ENCODE measurements at places on chromosomes 3 and 15. TPM values are rescaled to one million over a fixed set of nuclear protein-coding genes. Genes with fewer than 3 reads are reported as not detected.

DNA sequence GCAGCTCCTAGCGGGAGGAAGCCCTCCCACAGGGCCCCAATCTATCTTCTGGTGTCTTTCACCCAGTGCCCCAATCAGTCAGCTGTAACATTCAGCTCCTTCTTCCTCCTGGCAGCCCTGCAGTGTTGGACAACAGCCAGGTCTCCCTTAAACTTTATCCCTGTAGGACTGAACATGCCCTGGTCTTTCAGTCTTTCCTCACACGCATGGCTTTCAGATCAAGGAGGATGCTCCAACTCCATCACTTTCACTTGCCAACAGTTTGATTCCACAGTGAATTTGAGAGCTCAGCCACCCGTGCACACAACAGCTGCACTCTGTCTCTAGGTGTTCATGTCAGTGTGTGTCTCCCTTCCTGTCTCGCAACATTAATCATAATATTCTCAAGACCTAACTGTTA lies 28.5 kb upstream of the LRRC34 start:
- DNase-seq, result no peak

The CCR3 gene
- total RNA-seq, result not detected

DNA sequence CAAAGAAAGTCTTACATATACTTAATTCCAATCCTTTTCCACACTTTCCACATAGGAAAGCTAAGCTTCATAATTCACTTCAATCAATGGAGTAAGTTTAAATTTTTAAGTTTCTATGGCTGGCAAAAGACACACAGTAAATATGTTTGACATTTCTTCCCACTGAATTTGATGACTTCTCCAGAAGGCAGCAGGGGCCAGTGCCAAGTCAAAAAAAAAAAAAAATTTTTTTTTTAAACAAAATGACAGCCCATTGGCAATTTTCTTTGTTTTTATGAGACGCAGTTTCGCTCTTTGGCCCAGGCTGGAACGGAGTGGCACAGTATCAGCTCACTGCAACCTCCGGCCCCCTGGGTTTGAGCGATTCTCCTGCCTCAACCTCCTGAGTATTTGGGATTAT lies 28.7 kb downstream of the ATP13A3 start:
- DNase-seq, result no peak

GRCh38 chr3:79172241-79172640 lies 595.6 kb downstream of the ROBO1 start:
- DNase-seq, result no peak

GRCh38 chr3:174198199-174198598 lies 660.9 kb upstream of the NAALADL2 start:
- no peak for DNase-seq
